ENCODE measurements at places on chromosomes 11 and 22.

DNA sequence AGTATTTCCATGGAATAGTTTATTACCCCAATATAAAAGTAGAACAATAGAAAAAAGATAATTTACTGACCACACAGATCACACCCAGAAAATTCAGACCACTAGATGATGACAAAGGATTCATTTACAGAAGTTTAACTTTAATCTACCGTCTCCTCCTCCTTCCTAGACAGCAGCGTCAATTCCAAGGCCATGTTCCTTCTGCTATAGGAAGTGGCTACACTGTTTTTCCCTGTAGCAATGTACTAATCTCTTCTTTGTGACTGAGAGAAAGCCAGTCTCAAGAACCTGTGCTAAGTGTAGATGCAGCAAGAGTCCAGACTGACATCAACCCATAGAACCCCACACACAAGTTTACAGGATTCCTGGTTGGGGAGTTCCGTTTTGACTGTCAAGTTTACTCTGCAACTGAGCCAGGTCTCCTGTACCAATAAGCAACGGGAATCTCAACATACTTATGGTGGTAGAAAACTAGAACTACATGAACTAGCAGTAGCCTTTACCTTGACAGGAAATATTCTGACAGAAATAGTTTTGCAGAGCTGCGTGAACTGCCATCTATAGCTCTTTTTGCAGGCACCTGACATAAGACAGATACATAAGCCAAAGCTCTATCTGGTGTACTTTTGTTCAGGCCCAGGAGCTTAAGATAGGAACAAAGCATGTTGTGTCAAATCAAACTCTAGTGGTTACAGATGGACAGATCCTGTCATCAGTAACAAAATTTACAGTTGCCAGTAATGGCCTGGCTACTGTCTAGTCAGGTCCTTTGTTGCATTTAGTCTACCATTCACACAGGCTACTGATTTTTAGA lies 42.9 kb downstream of the MRTFA start:
- no peak for DNase-seq

- DNase-seq = no peak
Observed at GRCh38 chr11:47987310-47987709, 7.0 kb downstream of the PTPRJ start.

DNA sequence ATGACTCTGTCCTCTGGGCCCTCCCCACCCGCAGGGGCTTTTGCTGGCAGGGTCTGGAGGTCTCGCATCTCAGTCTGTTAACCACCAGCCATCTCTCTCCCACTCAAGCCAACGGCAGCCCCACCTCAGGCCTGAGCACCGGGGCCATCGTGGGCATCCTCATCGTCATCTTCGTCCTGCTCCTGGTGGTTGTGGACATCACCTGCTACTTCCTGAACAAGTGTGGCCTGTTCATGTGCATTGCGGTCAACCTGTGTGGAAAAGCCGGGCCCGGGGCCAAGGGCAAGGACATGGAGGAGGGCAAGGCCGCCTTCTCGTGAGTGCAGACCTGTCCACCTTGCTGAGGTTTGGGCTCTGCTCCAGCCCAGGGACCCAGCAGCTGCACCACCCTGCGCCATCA lies 44.3 kb upstream of the TTC12 start:
- DNase-seq = no peak

DNA sequence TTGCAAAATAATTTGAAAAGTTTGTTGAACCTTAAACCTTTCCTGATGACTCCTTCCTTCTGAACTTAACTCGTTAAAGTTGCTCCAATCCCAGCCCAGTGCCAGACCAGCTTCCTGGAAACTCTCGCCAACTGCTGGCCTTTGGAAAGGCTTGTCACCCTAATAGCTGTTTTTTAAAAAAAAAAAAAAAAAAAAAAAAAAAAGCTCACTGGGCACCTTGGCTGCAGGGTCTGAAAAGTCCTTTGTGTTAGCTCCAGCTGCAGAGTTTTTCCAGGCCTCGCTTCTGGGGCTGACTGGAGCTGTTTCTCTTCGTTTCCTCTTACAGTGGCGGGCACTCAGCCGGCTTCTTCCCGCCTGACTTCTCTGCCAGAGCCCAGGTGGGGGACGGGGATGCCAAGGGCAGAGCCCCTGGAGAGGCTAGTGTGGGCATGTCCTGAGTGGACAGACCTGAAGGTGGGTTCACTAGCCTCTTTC lies 25.1 kb downstream of the KCNQ1OT1 start:
- DNase-seq = no peak

GRCh38 chr22:49345896-49346295 lies 481.8 kb downstream of the BRD1 start:
- no peak for DNase-seq

DNA sequence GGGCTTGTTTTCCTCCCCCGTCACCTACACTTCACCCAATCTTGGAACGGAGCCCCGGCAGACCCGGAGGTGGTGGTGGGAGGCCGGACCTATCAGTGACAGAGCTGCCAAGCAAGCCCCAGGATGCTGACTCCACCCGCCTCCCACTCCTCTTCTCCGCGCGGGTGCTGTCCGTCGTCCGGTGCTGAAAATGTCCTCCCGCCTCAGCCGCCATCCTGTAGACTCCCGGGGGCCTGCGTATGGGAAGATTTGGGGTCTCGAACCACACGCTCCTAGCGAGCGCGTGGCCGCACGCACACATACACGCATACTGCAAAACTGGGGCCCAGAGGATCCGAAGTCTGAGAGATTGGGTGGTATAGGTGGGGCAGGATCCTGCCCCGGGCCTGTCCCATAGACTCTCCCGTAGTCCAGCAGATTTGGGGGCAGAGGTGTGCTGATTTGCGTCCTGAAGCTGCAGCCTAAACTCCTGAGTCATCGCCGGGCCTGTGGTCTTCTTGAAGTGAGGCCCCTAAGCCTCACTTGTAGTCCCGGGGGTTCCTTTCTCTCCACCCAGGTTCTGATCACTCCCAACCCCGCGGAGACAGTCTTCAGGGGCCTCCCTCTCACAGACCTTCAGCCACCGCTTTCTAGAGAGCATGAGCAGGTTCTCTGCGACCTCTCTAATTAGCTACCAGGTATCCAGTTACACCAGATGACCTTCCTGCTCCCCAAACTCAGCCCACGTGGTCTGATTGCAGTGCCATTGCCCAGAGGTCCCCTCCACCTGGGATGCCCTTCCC lies 796 bp upstream of the YIF1A start:
- DNase-seq = no peak
